ENCODE measurements at places on chromosomes 5 and 9.

DNA sequence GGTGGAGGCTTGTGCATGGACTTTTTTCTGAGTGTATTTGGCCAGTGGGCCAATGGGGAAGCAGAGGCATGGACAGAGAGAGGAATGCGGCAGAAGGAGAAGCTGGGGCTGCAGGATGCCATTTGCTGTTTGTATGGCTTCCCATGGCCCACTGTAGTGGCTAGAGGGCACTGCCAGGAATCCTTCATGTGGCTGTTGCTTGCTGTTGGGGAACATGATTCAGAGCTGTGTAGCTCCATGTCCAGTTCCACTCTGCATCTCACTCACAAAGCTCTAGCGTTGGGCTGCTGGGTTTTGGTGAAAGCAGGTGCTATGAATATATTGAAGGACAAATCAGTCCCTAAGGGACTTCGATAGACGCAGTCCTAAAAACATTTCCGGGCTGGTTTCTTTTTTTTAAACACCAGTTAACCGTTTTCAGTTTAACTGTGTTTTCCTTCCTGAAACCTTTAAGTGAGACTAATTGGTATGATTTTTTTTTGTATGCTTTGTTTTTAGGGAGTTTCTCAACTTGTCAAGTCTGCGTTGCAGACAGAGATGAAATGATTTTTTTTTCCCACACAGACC is 51.3 kb downstream of the SLC22A5 start:
- DNase-seq: no peak

GRCh38 chr5:169880012-169880663 is 100.2 kb downstream of the INSYN2B start:
- DNase-seq: no peak

- no peak for DNase-seq
Observed at GRCh38 chr9:121782514-121783110, 131.2 kb downstream of the DAB2IP start.

DNA sequence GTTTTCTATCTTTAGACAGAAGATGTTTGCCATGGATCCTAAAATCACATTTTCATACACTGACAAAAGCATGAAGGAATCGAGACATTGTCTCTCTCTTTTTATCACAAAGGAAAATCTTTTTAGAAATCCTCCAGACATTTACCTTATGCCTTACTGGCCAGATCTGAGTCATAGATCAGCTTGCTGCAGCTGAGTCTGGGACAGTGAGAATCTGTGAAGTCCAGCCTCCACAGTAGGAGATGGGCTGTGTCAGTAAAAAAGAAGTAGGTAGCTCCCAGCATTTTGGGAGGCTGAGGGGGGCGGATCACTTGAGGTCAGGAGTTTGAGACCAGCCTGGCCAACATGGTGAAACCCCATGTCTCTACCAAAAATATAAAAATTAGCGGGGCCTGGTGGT is 333.4 kb upstream of the ZNF462 start:
- DNase-seq: no peak

GRCh38 chr9:129316281-129317030 is 138.4 kb upstream of the IER5L start:
- DNase-seq: no peak

DNA sequence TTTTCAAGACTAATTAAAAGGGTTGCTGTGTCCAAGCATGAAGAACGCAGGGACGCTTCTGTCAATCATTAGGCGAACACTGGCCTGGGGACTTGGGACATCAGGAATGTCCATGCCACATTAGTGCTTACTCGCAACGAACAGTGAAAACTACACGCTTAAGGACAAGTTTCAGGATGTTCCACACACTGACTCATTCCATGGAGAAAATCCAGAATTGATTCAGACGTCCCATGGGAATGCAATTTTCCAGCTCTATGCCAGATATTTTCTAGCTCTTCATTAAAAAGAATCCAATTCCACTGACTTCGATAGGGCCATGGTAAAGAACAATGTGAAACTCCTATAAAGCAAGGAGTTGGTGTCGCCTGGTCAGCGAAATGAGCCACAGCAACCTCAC is 98.2 kb downstream of the CAMSAP1 start:
- no peak for DNase-seq

GRCh38 chr9:19028835-19029451 is 4.1 kb downstream of the SAXO1 start:
- DNase-seq: no peak

GRCh38 chr5:42799241-42799608 is 12.5 kb downstream of the SELENOP start:
- DNase-seq: no peak

DNA sequence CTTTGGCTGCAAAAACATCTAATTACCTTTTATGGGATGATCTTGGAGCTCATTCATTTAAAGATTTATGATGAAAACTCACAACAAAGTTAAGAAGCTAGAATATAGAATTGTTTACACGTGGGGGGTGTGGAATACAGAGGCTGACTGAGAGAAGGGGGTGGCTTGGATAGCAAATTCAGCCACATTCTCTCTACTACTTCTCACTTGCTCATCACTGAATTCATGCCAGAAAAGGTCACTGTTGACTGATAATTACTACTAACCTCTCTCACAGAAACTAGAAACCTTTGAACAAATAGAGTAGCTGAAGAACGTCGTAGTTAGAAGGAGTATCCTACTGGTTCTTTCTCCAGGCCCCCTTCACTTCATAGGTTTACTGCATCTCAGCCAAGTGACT is 808.2 kb downstream of the BRINP1 start:
- DNase-seq: no peak

DNA sequence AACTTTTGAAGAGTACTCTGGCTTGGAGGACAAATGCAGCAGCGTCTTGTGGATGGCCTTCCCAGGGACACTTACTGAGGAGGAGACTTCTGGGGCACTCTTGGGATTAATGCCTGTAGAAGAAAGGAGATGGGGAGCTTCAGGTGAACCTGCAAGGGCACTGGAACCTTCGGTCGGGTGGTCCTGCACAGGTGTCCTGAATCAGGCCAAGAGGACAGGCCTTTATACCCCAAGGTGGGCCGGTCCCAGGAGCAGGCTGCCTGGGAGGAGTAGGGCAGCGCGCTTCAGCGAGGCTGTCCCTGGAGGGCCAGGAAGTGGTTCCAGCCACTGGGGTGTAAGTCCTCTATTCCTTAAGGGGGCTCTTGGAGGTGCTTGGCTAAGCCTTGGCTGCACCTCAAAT is 27.9 kb downstream of the GADD45G start:
- DNase-seq: no peak

DNA sequence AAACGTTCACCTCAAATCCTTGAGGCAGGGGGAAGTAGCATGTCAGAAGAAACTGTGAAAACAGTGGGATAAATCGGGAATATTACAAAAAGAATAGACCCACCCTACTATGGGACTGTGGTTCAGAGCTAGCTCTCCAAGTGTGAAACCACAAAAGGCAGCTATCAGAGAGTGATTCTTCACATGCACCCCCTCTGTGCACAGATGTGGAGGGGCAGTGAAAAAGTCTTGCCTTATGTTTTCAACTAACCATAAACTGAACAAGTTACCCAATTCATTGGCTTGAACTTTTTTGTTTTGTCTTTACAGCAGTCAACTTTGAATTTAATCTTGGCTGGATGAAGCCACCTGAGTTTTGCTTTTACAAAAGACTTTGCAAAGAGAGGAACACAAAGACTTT is 98.8 kb upstream of the NR4A3 start:
- DNase-seq: no peak

DNA sequence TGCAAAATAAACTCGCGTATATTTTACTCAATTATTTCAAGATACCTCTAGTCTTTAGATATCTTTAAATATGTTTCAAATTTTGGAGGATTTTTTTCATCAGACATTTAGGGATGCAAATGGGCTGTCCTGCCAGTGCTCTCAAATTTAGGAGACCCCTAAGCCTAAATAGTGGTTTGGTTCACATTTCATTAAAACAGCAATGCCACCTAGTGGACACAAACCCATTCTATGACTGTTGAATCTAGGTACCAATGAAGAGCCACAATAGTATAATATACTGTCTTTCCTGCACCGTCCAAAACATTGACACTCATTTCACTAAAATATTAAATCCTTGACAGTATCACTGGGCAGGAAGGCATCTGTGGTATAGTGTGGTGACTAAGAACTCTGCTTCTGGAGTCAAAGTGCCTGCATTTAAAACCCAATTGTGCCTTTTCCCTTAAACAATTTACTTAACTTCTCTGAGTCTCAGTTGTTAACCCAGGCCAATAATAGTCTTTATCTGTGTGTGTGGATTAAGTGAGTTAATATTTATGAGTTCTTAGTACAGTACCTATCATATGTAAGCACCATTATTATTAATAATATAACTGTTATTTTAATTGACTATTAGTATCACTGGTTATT is 148.0 kb downstream of the RORB start:
- peak; percentile 14 for DNase-seq

GRCh38 chr5:61752588-61752987 is 420.5 kb downstream of the ZSWIM6 start:
- no peak for DNase-seq

DNA sequence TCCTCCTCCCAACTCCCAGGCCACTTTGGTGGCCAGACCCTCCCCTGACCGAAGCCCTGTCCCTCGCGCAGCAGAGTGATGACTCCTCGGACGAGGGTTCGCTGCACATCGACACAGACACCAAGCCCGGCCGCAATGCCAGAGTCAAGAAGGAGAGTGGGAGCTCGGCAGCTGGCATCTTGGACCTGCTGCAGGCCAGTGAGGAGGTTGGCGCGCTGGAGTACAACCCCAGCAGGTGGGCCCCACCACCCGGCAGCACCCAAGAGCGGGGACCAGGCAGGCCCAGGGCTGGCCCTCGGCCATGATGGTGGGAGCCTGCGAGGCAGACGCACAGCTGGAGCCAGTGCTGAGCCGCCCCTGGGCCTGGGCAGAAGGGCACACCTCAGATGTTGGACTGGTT is 90.6 kb downstream of the PHF2 start:
- DNase-seq: no peak

GRCh38 chr5:79133121-79133656 is 21.6 kb downstream of the BHMT start:
- peak; percentile 80 for DNase-seq

DNA sequence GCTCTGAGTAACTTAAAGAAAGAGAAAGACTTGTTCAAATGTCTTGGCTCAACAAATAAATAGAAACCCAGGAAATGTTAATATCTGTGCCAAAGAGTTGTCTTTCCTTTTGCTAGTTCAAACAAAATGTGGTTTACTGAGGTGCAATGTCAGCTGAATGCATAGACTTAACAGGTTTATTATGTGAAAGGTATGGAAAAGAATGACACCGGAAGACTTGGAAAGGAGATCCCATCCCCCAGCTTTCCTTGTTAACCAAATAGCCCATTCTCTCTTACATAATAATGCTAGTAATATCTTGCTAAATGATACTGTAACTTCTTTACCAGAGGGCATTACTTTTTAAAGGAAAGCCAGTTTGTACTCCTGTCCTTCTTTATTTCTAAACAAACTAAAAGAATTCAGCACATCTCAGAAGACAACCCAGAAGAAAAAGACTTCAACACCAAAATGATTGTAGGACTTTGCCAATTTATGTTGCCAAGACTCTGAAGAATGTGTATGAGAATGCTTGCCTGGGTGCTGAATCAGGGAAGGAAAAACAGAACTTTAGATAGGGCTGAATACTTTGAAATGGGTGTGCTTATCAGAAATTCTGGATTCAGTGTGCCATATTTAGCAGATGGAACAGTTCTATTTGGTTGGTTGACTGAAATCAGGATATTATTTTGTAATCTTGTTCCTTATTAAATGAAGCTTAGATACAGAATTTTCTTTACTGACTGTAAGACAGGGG is 344.1 kb downstream of the TMEM38B start:
- DNase-seq: no peak

GRCh38 chr9:121855476-121855875 is 204.0 kb downstream of the DAB2IP start:
- DNase-seq: no peak

DNA sequence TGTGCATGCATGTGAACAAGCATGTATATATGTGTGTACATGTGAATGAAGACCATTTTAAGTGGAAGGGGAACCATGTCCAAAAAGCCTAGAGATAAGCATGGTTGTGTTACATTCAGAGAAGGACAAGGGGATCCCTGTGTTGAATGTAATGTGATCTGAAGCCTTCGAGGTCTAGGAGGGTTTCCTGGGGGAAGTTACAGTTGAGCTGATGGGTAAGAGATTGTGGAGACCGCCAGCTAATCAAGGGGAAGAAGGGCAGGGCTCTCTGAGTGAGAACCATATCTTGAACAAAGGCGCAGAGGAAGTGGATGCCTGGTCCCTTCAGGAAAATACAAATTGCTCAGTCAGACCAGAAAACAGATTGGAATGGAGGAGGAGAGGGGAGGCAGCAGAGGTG is 45.5 kb upstream of the TNFSF15 start:
- DNase-seq: no peak

GRCh38 chr5:6405591-6405990 is 27.2 kb upstream of the MED10 start:
- no peak for DNase-seq

- DNase-seq: no peak
Observed at GRCh38 chr5:72539038-72539437, 31.8 kb upstream of the ZNF366 start.

- no peak for DNase-seq
Observed at GRCh38 chr5:89584339-89584956, 701.5 kb upstream of the MEF2C start.

GRCh38 chr5:61783481-61783880 is 451.4 kb downstream of the ZSWIM6 start:
- DNase-seq: no peak

DNA sequence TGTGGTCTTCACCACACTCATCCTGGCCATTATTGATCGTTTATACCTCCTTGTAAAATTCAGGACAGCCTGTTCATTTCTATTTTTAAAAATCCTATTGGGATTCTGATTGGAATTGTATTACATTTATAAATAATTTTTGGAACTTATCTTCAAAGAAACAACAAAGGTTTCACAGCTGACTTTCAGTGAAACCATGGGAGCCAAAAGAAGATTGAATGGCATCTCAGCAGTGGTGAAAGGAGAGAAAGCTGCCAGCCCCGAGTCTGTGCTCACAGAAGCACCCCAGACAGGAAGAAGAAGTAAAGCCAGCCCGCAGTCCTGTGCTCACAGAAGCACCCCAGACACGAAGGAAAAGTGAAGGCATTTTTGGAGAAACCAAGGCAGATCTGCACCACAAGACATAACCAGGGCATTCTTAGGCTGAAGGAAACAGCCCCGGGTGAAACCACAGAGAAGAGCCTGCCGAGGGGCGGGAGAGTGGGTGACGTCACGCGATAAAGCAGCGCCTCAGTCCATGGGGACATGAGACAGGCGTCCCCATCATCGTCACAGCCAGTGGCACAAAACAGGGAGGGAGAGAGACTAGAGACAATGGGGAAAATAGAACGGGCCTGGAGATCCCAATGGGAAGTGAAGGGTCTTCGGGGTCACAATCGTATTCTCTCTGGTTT is 42.5 kb upstream of the SLC9A3 start:
- no peak for DNase-seq

DNA sequence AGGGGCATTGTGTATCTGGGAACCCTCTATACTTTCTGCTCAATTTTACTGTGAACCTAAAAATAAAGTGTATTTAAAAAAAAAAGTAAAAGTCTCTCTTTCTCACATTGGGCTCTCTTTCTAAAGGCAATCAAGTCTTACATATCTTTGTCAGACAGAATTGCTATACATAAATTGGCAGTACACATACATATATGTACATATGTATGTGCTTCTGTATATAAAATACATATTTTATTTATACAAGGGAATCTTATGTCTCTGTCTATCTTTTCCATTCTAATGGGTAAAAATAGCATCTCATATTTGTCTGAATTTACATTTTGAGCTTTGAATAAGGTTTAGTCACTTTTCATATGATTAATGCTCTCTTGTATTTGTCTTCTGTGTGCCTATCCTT is 348.8 kb downstream of the SPATA31D1 start:
- DNase-seq: no peak
